ENCODE measurements at places on chromosomes 4 and X.

GRCh38 chr4:22372986-22373385 lies 142.9 kb downstream of the ADGRA3 start:
- DNase-seq = no peak

DNA sequence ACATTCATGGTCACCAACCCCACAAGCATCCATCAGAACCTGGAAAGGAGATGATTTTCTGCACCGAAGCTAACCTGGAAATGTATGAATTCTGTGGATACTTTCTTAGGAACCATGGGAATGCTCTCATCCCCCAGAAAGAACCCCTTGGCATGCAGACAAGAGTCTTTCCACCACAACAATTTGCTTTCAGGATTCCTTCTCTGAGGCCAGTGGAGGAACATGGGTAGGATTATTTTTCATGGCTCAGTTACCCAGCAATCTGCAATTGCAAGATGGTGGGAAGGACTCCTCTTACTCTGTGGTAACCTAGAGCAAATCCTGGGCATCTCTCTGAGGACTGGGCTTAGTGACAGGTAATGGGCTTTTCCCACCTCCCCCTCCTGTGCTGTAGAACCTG lies 131.9 kb upstream of the MSX1 start:
- DNase-seq = no peak

- DNase-seq = peak; percentile 55
Observed at GRCh38 chr4:83074086-83074704, 39.2 kb downstream of the COPS4 start.

DNA sequence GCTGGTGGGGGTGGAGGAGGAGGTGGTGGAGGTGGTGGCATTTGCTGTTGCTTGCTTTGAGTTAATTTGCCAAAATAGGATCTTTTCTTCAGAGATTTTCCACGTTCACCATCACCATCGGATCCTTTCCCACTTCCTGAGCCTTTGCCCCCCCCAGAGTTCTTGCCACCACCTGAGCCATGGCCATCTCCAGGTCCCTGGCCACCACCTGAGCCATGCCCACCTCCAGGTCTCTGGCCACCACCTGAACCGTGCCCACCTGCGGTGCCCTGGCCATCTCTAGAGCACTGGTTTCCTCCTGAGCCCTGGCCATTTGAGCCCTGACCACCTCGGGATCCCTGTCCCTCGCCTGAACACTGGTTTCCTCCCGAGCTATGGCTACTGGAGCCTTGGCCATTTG lies 1.9 kb downstream of the IRS4 start:
- DNase-seq = no peak

GRCh38 chr4:183455431-183456195 lies 11.2 kb downstream of the CDKN2AIP start:
- DNase-seq = no peak

DNA sequence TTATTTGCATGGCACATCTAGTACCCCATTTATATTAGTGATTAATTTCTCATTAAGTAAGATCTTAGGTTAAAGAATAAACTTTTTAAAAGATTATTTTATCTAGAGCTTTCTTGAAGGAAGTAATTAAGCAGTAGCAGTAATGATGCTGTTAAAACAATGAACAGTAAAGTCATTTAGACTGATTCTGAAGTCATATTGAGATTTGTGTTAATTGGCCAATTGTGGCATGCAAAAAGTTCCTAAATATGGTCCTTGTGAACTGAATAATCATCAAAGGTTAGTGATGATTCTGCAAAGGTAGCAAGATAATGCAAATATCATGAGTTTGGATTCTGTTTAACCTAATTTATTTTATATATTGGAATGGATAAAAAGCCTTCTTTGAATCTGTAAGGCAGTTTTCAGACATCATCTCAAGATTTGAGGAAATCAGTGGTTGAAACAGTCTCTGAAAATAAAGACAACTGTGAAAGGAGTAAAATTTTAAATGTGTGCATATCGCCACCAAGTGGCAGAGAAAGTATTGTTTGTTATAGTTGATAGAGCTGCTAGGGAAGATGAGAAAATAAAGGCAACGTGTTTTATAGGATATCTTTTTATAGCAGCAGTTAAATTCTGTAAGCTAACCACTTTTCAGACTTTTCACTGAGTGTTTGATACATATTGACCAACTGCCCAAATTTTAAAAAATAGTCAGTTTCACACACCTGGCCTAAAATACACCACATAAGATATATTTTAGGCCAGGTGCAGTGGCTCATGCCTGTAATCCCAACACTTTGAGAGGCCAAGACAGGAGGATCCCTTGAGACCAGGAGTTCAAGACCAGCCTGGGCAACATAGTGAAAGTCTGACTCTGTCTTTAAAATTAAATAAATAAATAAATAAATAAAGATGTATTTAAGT lies 79.6 kb downstream of the CCKAR start:
- no peak for DNase-seq

- no peak for DNase-seq
Observed at GRCh38 chrX:87525771-87526229, 8.2 kb downstream of the KLHL4 start.

GRCh38 chr4:2125023-2125422 lies 65.9 kb downstream of the NAT8L start:
- DNase-seq = no peak

DNA sequence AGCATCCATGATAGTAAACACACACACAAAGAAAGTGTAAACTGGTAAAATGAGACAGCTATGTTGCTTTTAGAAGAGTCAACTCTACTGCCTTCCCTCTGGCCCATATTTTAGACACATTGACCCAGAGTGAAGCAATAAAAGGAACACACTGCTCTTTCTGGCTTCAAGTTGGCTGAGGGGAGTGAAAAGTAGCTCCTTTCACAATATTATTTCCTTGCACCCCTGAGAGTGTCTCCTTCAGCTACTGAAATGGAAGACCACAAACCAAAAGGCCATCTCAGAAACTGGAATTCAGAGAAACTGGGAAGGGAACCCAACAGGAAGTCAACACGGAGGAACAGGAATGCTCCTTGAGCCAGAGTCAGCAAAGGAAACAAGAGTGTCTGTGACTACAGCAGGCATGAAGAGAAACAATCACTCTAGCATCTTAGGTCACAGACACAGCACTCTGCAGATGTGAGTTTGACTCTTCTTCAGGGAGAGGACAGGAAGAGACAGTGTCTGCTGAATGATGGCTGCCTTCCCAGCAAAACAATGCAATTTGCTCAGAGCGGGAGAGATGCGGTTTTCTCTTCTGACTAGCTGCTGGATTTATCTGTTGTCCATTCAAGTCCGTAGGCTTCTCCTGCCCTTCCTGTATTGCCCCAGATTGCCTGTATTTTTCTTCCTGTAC lies 106.7 kb downstream of the SPATA18 start:
- no peak for DNase-seq

- DNase-seq = no peak
Observed at GRCh38 chr4:15870079-15870478, 68.5 kb downstream of the FGFBP1 start.

DNA sequence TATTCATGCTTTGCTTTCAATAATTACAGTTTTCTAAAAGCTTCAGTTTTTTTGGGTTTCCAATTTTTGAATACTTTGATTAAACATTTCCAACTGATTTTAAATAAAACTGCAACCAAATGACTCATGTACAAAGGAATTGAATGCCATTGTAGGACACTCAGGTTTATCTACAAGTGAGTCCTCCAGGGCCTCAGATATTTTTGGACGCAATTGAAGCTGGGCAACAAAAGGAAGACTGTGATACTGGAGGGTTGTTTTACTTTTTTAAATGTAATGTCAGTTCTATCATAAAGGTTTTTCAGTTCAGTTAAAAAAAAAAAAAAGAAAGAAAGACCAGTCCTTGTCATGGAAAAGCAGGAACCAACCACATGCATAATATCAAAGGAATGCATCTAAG lies 64.2 kb downstream of the MAGEA10 start:
- DNase-seq = no peak

- DNase-seq = no peak
Observed at GRCh38 chrX:151393514-151393913, 3.5 kb upstream of the VMA21 start.

GRCh38 chr4:23720556-23720955 lies 169.3 kb downstream of the PPARGC1A start:
- no peak for DNase-seq

DNA sequence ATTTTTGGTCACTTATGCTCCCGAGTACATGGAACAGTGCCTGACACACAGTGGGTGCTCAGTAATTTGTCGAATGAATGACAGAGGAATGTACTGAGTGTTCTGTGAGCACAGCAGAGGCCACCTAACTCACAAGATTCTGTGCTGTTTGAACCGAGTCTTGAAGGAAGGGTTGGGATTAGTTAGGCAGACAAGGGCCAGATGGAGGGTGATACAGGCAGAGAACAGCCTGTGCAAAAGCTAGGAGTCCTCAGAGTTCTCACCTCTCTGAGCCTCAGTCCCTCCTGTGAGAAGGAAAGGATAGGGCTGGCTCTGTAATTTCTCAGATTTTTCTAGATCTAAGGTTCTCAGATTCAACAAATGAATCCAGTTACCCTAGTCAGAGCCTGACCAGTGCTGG lies 108.8 kb downstream of the NHSL2 start:
- DNase-seq = no peak

DNA sequence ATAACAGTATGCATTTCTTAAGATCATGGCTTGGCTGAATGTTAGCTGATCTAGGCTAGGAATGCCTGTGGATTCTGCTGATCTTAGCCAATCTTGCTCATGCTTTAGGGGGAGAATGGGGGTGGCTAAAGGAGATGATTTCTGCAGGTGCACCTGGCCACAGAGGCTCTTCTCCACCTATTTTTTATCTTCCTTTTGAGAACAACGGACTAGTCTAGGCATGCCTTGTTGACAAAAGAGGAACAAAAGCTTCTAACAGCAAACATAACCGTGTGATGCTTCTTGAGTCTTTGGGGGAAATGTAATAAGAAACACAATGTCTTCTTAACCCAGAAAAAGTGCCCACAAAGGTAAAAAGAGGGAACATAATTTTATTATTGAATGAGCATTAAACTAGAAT lies 743.5 kb downstream of the ARAP2 start:
- no peak for DNase-seq

DNA sequence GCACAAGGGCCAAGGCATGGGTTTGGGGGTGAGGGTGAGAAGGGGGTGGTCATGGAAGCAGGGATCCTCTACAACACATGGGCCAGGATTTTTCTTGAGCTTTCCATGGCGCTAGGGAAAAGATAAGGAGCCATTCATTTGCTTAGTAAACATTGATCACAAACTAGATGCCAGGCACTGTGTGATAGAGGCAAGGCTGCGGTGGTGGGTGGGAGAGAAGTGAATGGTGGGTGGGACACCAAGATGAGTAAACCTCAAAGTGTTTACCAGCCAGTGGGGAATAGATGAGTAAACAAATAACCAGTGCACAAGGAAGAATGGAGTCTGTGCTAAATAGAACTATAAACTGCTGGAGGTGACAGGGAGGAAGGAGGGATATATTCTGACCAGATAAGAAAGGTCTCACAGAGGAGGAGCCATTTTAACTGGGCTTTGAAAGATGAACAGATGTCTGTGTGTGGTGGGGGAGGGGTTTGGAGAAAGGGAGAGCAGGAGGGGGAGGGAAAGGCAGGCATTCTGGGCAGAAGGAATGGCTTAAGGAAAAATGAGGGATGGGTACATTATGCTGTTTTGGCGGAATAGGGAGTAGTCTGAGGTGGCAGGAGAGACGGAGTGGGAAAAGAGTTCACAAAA lies 48.0 kb upstream of the LAS1L start:
- DNase-seq = no peak

DNA sequence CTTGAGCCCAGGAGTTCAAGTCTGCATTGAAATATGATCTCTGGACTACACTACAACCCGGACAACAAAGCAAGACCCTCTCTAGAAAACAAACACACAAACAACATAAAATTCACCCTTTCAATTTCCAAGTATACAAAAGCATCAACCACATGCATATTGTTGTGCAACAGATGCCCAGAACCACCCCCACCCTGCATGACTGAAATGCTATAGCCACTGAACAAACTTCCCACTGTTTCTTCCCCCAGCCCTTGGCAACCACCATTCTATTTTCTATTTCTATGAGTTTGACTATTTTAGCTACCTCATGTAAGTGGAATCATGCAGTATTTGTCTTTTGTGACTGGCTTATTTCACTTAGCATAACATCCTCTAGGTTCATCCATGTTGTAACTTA lies 14.2 kb upstream of the C4orf51 start:
- DNase-seq = no peak

DNA sequence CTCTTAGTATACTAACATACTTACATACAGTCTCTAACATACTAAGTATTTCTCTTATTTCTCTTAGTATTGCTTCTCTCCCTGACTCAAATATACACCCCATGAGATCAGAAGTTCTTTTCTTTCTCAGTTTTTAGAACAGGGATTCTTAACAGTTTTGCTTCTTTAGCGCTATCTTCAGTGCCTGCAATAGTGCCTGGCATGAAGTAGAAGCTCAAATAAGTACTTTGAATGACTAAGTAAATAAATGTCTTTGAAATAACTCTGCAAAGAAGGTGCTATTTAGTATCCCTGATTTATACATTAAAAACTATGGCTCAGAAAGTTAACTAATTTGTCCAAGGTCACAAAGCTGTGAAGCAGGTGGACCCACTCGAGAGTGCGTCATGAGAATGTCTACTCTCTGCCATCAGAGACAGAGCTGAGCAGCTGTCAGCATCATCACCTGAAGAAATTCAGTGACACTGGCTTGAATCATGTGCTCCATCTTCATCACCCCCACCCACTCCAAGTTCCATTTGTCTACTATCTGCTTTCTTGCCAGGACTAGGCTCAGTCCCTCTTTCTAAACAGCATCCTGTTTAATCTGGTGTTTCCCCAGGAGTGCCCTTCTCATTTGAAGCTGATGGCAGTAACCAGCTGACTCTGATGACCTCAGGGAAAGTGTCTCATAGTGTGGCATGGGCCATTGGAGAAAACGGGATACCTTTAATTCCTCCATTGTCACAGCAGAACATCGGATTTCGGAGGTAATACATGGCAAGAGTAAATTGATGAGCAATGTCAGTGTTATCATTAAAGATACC lies 83.1 kb downstream of the CC2D2A start:
- DNase-seq = no peak

DNA sequence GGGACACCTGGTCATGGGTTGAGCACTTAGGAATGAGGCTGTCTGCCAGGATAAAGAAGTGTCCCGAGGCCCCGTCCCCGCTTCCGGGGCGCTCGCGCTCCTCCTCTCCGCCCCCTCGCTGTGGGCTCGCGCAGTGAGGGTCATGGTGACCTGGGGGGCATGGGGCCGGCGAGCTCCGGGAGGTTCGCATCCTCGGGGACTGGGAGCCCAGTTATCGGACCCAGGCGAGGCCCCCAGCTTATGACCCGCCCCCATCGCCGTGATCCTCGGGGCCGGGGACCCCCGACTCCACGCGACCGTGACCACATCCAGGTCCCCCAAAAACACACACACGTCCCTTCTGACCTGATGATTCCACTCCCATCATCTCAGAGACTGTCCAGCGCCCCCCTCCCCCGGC lies 35.3 kb upstream of the SRPX start:
- DNase-seq = no peak

DNA sequence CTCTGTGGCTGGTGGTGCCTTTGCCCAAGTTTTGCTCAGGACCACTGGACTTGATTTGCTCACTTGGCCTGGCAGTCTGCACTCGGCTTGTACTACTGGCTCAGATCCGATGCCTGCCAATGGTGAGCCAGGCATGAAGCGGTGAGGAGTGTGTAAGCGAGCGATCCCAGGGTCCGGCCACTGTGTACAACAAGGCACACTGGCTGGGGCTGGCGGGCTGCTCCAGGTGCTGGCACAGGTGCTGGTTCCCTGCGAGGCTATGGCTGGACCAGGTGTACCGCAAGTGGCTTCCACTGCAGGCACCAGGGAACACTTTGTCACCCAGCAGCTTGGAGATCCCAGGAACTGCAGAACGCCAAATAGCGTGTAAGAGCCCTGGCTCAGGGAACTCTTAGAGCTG lies 329.7 kb downstream of the CCSER1 start:
- no peak for DNase-seq

Data from GM04503 (cell line).